Subcutaneous preadipocyte (primary cell): ENCODE measurements at places on chromosomes 4 and X. TPM values are rescaled to one million over a fixed set of nuclear protein-coding genes. Genes with fewer than 3 reads are reported as not detected.

Gene SMR3B
- total RNA-seq, result not detected in 2 replicates

Gene MTMR8
- total RNA-seq, result 0.59 and 0.73 TPM in 2 replicates

Gene NSG1
- total RNA-seq, result 0.20 TPM in 1 of 2 replicates, not detected in the other

Gene LGI2
- total RNA-seq, result under 0.01 TPM in 1 of 2 replicates, not detected in the other

Gene KCNIP4
- not detected in 2 replicates for total RNA-seq

Gene PKD2
- 41.9 and 45.0 TPM in 2 replicates for total RNA-seq

Gene UGT8
- under 0.01 TPM in 1 of 2 replicates, not detected in the other for total RNA-seq

Gene PPARGC1A
- total RNA-seq, result 0.59 and 0.73 TPM in 2 replicates

Gene BEND2
- total RNA-seq, result not detected in 2 replicates

Gene TLR1
- total RNA-seq, result 0.73 and 1.4 TPM in 2 replicates

Gene AKAP14
- not detected in 2 replicates for total RNA-seq

Gene XAGE3
- not detected in 2 replicates for total RNA-seq

Gene F8A2
- not detected in 2 replicates for total RNA-seq

Gene MTTP
- not detected in 2 replicates for total RNA-seq

Gene EREG
- 0.73 and 13.5 TPM in 2 replicates for total RNA-seq

Gene ERCC6L
- total RNA-seq, result 3.7 and 9.8 TPM in 2 replicates

Gene TASL
- total RNA-seq, result not detected in 2 replicates

Gene OPHN1
- 4.5 and 4.8 TPM in 2 replicates for total RNA-seq

Gene FGFR3
- 0.20 and 2.2 TPM in 2 replicates for total RNA-seq

Gene ANOS1
- total RNA-seq, result not detected in 2 replicates

Gene LIMCH1
- total RNA-seq, result 0.39 and 0.73 TPM in 2 replicates

Gene AVPR2
- not detected in 2 replicates for total RNA-seq

Gene ARHGAP24
- 52.0 and 59.9 TPM in 2 replicates for total RNA-seq

Gene CFP
- 0.37 and 0.39 TPM in 2 replicates for total RNA-seq

Gene LRIT3
- under 0.01 TPM in 2 replicates for total RNA-seq

Gene MBNL3
- total RNA-seq, result 6.3 and 8.5 TPM in 2 replicates

Gene CTAG1B
- total RNA-seq, result not detected in 2 replicates

Gene KIAA1210
- total RNA-seq, result not detected in 2 replicates

Gene USP17L27
- total RNA-seq, result not detected in 2 replicates

Gene SH3BGRL
- total RNA-seq, result 26.4 and 38.6 TPM in 2 replicates

Gene POU3F4
- total RNA-seq, result not detected in 2 replicates

Gene SH2D1A
- not detected in 2 replicates for total RNA-seq

Gene NOX1
- total RNA-seq, result not detected in 2 replicates

Gene ADH1A
- total RNA-seq, result not detected in 2 replicates

Gene MEPE
- not detected in 2 replicates for total RNA-seq

Gene SYTL4
- 2.6 and 4.7 TPM in 2 replicates for total RNA-seq

Gene TRAM1L1
- 0.59 and 1.8 TPM in 2 replicates for total RNA-seq

Gene EIF1AX
- 60.3 and 78.8 TPM in 2 replicates for total RNA-seq

Gene SOWAHD
- total RNA-seq, result not detected in 2 replicates

Gene AWAT2
- total RNA-seq, result not detected in 2 replicates

Gene CT47B1
- total RNA-seq, result not detected in 2 replicates

Gene CSN1S1
- not detected in 2 replicates for total RNA-seq

Gene PIM2
- total RNA-seq, result 2.2 and 4.1 TPM in 2 replicates

Gene GNL3L
- 30.1 and 50.2 TPM in 2 replicates for total RNA-seq

Gene TFE3
- total RNA-seq, result 50.0 and 52.0 TPM in 2 replicates

Gene UGT2A3
- total RNA-seq, result not detected in 2 replicates

Gene CC2D2A
- total RNA-seq, result 24.6 and 25.2 TPM in 2 replicates

Gene ADGRA3
- total RNA-seq, result 19.1 and 26.6 TPM in 2 replicates

Gene DKK2
- total RNA-seq, result 0.37 and 0.39 TPM in 2 replicates

Gene HSD17B13
- under 0.01 TPM in 1 of 2 replicates, not detected in the other for total RNA-seq

Gene STK32B
- total RNA-seq, result 2.2 and 3.7 TPM in 2 replicates

Gene ENPP6
- total RNA-seq, result under 0.01 TPM in 1 of 2 replicates, not detected in the other

Gene H2BW2
- total RNA-seq, result not detected in 2 replicates

Gene MAGEB2
- not detected in 2 replicates for total RNA-seq
